ENCODE measurements at places on chromosomes 11 and 22. TPM values are rescaled to one million over a fixed set of nuclear protein-coding genes. Genes with fewer than 3 reads are reported as not detected.

Gene HBE1
- total RNA-seq, result not detected

Gene SCO2
- 5.1 TPM for total RNA-seq

Gene KIRREL3
- not detected for total RNA-seq

Gene STX5
- 34.7 TPM for total RNA-seq

Gene ST14
- total RNA-seq, result 225 TPM

Gene SLC37A2
- total RNA-seq, result 31.5 TPM

Gene OR2D2
- not detected for total RNA-seq

Gene TRIM49D1
- total RNA-seq, result not detected

Gene IGSF9B
- total RNA-seq, result 1.4 TPM

Gene LIF
- total RNA-seq, result 0.08 TPM

Gene C11orf91
- not detected for total RNA-seq

Gene DDX25
- 0.38 TPM for total RNA-seq

Gene OR5M3
- not detected for total RNA-seq

Gene TMEM151A
- total RNA-seq, result not detected

Gene IFTAP
- total RNA-seq, result 10.1 TPM

Gene SLC5A12
- not detected for total RNA-seq

Gene SHANK2
- total RNA-seq, result 5.7 TPM

Gene NAALAD2
- not detected for total RNA-seq

Gene ADORA2A
- total RNA-seq, result 2.3 TPM

Gene P2RX6
- 0.18 TPM for total RNA-seq

Gene SYCE3
- total RNA-seq, result not detected

Measured in esophagus squamous epithelium (tissue), 5 donors.